ENCODE measurements at places on chromosomes 7 and 10.
A peak's percentile ranks its signal among the peaks of the same experiment; 100 is the strongest.

DNA sequence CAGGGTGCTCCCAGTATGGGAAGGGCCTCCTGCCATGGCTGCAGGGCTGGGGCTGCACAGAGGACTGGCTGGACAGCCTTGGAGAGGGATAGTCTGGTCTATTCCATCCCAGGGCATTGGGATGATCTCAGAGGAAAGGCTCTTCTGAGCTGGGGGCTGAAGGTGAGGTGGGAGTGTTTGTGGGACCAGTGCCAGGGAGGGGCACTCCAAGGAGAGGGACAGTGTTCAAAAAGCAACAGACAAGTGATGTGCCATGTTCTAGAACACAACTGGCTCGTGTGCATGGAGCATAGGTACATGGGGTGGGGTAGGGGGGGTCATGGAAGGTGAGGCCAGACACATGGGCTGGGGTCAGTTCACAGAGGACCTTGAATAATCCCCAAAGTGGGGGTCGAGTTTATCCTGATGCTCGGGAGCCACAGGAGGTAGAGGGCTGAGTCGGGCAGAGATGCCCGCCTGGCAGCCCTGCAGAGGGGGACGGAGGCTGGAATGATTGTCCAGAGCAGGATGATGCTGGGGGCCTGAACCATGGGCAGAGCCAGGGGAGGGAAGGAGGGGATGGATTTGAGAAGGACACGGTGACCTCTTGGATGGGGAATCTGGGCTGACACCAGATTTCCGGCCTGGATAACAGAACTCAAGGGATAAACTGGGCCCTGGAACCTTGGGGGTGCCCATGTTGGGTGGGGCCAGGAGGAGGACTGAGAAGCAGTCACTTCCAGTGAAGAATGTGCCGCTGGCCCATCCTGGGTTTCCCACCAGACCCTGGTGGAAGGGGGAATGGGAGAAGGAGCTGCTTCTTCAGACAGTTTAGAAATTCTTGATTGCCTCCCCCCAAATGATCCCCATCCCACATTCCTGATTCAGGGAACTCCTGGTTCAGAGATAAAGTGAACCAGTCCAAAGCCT lies 50.4 kb downstream of the NEURL1 start:
- DNase-seq, result no peak

DNA sequence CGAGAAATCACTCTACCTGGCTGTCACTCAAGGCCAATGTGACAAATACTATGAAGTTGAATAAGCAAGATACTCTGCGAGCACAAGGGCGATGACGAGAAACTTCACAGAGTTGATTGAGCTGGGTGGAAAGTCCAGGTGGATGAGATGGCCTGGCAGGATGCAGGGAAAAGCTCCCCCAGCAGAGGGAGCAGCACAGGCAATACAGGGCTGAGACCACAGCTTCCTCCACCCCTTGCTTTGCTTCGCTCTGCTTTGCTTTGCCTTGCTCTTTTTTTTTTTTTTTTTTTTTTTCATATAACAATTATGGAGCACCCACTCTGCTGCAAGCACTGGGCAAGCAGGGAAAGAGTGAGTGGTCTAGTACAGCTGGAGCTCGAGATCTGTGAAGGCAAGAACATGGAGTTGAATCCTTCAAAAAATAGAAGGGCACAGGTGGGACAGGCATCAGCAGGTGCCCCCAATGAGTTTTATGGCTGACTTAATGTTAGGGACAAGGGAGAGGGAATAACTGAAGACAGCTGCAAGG lies 88.3 kb downstream of the CABCOCO1 start:
- peak; percentile 30 for DNase-seq

- DNase-seq, result no peak
Observed at GRCh38 chr7:710161-710560, 16.3 kb upstream of the DNAAF5 start.

- no peak for DNase-seq
Observed at GRCh38 chr10:132921818-132922807, 20.3 kb downstream of the CFAP46 start.

- DNase-seq, result no peak
Observed at GRCh38 chr10:22733992-22734391, 19.6 kb upstream of the PIP4K2A start.

- no peak for DNase-seq
Observed at GRCh38 chr7:47336472-47337425, 245.2 kb downstream of the TNS3 start.

DNA sequence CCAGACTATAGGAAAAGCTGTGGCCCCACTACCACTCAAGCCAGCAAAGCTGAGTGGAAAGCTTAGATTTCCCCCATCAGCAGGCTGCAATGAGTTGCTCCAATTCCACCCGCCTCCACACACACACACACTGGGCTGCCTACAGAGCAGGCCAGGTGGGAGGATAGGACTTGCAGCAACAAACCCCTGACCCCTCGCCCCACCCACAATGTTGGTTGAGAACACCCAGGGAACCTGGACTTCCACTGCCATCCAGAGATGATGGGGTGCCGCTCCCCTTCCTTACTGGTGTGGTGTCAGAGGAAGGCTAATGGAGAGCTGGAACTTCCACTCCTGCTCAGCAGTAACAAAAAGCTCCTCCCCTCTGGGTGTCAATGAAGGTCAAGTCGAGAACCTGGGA lies 16.8 kb upstream of the PLEKHA1 start:
- no peak for DNase-seq

DNA sequence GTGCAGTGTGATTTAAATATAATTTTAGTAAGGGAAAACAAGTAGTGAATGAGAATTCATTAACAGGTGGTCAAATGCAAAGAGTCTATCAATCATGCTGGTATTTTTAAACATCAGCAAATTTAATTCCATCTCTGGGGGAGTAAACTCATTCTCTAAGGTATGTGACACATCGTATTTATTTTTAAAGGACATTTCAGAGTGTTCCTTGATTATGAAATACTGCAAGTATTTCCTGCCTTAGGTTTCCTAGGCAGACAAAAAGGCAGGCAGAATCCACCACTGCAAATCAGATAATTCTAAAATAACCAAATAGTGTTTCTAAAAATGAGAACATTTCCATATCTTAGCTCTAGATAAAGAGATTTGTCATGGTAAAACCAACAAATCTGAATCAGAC lies 193.8 kb downstream of the LRRTM3 start:
- DNase-seq, result no peak

GRCh38 chr10:70271996-70272924 lies 11.5 kb downstream of the NPFFR1 start:
- DNase-seq, result no peak

GRCh38 chr7:32871624-32872371 lies 19.8 kb downstream of the KBTBD2 start:
- DNase-seq, result no peak

- no peak for DNase-seq
Observed at GRCh38 chr7:139117599-139118233, 8.2 kb upstream of the ZC3HAV1 start.

DNA sequence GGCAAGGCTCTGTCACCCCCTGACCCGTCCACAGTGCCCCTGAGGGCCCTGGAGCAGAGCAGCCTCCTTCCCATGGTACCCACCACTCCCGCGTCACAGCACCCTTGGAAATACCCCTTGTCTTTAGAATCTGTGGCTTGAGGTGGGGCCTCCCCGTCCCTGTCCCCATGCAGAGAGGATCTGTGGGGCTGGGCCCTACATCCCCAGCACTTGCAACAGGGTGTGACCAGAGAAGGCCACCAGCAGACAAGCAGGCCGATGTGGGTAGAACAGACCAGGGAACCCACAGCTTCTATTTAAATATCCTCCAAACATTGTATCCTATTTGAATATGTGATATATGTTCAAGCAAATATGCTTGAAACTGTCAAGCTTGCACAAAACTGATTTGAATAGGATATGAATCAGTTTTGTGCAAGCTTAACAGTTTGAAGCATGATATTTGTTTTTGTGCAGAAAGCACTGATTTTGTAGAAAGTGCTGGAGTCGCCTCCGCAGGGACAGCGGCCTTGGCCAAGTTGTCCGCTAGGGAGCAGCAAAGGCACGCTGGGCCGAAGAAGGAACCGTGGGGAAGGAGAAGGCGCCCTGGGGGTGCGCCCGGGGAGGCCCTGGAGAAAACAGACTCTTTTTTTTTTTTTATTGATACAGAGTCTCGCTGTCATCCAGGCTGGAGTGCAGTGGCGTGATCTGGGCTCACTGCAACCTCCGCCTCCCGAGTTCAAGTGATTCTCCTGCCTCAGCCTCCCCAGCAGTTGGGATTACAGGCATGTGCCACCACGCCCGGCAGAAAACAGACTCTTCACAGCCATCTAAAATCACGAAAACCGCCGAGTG lies 2.2 kb downstream of the CFAP46 start:
- DNase-seq, result no peak

DNA sequence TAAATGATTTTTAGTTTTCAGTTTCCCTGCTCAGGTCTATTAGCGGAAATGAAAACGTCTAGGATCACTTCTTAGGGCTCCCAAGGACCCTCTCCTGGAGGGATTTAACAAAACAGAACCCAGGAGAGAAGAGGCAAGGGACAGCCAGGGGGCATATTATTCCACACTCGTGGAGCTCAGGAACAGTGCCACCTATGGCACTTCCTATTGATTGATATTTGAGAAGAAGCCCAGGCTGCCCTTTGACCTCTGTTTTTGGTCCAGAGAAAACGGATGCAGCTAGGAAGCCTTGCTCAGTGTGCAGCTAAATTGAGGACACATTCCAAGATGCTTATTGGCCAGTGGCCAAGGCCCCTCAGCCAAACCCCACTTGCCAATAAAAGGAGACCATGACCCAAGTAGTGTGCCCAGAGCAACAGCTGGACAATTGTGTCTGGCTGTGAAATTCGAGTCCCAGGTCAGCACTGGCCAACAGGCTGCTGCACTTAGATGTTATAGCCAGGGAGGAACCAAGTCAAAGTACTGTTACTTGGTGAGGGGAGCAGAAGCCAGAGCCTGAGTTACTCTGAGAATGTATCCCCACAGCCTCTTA lies 24.0 kb upstream of the GPNMB start:
- DNase-seq, result no peak

DNA sequence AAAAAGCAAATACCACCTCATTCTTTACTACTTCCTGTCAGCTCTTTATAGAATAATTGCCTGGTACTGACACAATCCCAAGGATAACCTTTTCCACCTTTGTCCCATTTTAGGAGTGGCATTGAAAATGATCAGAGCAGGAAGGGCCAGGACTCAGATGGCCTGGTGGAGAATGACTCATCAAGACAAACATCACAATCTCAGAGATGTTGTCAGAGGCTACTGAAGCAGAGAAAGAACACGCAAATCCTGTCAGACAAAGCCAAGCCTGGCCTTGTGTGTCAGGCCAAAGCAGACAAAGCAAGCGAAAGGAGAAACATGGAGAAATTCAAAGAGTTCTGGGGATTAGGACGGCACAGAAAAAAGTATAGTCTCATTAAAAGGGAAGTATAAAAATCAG lies 40.9 kb downstream of the NSUN6 start:
- DNase-seq, result no peak

Data from activated CD8-positive, alpha-beta memory T cell treated with anti-CD3 and anti-CD28 coated beads for 4 hours (primary cell).